ENCODE measurements at places on chromosomes 7 and 10.

- no peak for DNase-seq
These were observed 674.4 kb downstream of the TYW1 start for GRCh38 chr7:67671006-67671548.

- DNase-seq, result no peak
These were observed 53.7 kb upstream of the CD36 start for GRCh38 chr7:80584778-80585177.

DNA sequence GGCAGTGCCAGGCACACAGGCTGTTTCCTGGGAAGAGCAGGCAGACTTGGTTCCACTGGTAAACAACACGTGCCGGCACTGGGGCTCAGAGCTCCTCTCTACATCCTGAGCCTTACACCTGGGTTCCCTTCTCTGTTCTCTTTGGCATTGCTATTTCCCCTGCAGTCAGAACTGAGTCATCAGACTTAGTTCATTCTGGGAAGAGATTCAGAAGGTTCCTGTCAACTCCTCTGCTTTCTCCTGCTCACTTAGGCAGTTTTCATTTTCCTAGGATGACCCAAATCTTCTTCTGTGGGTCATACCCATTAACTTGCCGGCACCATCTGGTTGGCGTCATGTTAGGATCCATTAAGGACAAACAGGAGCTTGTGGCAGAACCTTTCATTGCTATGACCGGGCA lies 33.4 kb upstream of the LRRC18 start:
- no peak for DNase-seq

- no peak for DNase-seq
These were observed 81.9 kb upstream of the PDCD4 start for GRCh38 chr10:110789604-110790433.

- DNase-seq, result peak; percentile 88
These were observed 404.2 kb downstream of the THSD7A start for GRCh38 chr7:11427686-11428273.

DNA sequence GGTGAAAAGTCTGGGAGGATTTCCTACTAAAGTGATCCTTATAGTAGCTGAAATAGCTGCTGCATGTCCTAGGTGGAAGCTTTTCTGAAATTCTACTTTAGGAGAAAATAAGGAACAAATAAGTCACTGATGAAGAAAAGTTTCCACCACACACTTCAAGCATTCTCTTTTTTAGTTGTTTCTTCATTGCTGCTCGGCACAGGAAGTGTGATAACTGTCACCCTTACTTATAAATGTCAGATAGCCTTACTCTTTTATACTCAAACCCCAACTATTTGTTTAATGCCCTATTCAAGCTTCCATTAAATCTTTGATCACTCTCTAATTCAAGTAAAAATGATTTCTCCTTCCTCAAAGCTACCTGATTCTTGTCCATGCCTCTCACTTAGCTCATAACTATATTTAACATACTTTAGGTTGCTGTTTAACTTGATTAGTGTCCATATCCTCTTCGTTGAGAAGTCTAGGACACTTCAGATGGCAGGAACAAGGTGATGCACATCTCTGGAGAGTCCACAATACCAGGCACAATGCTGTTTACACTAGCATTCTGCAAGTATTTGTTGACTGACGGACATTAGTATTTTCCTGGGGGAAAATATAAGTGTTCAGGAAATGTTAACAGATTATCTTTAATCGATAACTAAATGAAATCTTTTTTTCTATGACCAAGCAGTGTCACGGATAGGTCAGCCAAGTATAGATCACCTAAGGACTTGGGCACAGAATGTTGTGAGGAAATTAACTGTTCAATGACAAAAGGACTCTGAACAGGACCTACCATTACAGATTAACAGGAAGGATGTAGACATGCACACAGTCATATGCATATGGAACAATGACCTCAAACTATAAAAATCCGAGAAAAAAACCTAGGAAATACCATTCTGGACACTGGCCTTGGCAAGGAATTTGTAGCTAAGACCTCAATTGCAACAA lies 67.4 kb downstream of the ZNF438 start:
- DNase-seq, result no peak

DNA sequence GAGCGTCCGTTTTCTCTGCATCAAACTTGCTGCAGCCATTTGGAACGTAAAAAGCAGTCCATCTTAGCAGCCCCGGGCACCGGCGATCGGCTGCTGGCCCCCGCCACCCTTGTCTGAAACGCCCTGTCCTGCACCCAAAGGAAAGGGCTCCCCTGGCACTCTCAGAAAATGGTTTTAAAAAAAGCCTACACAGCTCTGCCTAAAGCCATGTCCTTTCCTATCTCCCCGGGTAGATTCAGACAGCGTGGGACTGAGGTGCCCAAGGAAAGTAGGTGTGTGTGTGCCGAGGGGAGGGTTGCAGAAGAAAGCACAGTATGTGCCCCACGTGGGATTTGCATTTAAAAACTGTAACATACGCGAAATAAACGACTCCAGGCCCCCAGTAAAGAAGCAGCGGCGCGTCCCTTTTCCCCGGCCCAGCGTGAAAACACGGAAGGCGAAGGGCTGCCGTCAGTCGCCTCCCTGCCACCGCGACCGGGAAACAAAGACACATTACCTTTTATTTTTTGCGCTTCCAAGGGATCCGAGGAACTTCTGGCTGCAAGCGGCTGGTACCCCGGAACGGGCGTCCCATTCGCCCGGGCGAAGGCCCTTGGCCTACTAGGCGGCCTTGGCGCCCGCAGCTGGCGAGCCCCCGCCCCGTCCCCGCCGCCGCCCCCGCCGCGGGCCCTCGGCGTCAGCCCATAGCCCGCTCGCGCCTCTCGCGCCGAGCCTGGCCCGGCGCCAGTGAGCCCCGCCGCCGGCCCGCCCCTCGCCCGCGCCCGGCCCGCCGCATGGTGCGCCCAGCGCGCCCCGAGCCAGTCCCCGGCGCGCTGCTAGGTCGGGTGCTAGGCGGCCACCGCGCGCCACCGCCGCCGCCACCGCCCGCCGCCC lies 304.6 kb downstream of the PRPF18 start:
- peak; percentile 4 for DNase-seq

- DNase-seq, result no peak
These were observed 16.5 kb downstream of the WDR86 start for GRCh38 chr7:151393031-151393977.

- DNase-seq, result no peak
These were observed 6.5 kb downstream of the YME1L1 start for GRCh38 chr10:27147701-27148100.
